ENCODE measurements at places on chromosomes 7 and 10.

GRCh38 chr7:147707926-147708325, 882.6 kb upstream of the C7orf33 start:
- DNase-seq, result no peak

- DNase-seq, result no peak
Measured at GRCh38 chr7:148545172-148545571, 45.4 kb upstream of the C7orf33 start.

DNA sequence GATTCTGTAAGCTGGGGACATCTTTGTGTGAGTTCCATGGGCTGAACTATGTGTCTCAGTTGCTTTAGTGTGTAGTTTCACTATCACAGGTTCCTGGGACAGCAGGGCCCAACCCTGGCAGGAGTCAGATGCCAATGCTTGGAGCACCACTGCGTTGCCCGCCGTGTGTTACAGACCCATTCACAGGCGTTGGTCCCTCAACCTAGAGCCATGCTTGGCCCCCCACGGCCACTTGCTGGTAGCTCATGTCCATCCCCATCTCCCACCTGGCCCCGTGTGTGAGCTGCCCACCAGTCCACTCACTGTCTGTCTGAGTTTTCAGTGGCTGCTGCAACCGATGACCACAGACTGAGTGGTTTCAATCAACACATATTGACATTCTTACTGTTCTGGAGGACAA, 546.9 kb downstream of the TCERG1L start:
- DNase-seq, result no peak

GRCh38 chr10:28679581-28680357, 2.4 kb downstream of the BAMBI start:
- no peak for DNase-seq

GRCh38 chr7:12456506-12456905, 52.8 kb upstream of the VWDE start:
- no peak for DNase-seq

DNA sequence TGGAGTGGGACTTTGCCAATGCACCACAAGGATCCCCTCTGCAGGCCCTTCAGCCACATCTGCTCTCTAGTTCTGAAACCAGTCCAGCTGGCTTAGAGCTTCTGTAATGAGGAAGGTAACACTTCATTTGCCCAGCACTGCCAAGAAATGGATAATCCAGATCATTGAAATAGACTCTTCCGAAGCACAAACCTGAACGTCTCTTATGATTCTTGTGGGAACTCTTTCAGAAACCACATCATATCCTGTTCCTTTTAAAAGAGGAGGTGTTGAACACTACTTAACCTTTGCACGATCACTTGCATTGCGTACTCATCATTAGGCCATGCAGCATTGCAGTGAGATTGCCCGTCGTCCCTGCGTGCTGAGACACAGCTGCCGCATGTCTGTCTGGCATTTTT, 25.8 kb upstream of the PLPP4 start:
- DNase-seq, result no peak

GRCh38 chr7:120360918-120361317, 87.9 kb downstream of the KCND2 start:
- no peak for DNase-seq

- DNase-seq, result no peak
Measured at GRCh38 chr7:29771081-29771816, 35.1 kb upstream of the WIPF3 start.

Data from stimulated activated CD8-positive, alpha-beta memory T cell treated with anti-CD3 and anti-CD28 coated beads, Interleukin-7, amount 100 ng/mL, for 4 hours (primary cell).